Left renal cortex interstitium (tissue), 4 donors: ENCODE measurements at places on chromosomes 1 and 21.

GRCh38 chr1:75115654-75116053 lies 18.5 kb upstream of the LHX8 start:
- DNase-seq = no peak

GRCh38 chr1:162616848-162617247 lies 15.4 kb upstream of the DDR2 start:
- DNase-seq = no peak

- DNase-seq = no peak
Observed at GRCh38 chr1:175537571-175537970, 205.8 kb downstream of the TNR start.

- no peak for DNase-seq
Observed at GRCh38 chr21:15543473-15543872, 186.3 kb upstream of the USP25 start.

DNA sequence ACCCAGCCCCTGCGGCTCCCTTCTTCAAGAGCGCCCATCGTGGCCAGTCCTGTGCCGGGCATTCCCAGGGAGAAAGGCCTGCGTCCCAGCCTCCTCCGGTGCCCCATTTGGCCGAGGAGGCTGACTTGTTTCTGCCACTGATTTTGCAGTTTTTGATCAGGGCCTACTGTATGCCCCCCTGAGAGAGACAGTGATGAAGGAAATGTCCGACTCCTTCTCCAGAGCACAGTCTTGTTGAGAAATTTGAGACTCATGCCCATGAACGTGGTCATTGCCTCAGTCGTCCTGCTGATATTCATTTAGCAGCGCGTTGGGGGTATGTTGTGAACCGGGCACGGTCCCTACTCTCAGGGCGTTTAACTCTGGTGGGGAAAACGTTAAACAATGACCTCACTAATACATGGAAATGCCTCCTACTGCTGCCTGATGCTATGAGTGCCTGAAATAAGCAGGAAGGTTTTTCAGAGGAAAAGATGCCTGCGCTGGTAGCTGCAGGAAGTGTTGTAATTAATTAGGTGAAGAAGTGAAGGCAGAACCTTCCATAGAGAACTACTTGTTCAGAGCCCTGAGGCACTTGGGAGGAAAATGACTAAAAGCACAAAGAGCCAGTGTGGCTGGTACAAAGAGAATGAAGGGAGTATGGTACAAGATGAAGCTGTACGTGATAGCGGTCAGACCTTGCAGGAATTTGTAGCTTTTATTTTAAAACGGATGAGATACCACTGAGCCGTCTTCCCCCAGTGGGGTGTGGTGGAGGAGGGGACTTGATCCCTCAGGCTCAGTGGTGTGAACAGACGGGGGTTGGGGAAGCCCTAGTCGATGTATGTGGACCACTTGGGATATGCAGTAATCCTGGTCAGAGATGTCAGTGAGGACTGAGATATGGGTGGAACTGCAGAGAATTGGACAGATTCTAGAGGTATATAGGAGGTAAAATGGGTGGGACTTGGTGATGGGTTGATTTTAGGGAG lies 730 bp downstream of the ZCCHC17 start:
- peak; percentile 20 for DNase-seq

DNA sequence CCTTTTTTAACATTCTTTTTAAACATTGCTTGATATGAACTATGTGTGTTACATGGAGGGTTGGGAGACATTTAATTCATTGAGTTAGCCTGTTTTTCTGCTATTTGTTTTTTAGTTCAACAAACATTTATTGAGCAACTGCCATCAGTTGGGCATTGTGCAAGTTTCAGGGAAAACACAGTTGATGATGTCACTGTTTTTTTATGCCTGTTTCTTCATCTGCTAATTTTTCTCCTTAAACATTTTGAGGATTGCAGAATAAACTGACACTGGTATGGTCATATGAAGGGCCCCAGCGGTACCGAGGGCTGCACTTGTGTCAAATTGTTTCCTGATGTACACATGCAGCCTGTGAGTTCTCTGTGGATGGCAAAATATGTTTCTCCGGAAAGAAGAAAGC lies 253.0 kb downstream of the FGGY start:
- no peak for DNase-seq

DNA sequence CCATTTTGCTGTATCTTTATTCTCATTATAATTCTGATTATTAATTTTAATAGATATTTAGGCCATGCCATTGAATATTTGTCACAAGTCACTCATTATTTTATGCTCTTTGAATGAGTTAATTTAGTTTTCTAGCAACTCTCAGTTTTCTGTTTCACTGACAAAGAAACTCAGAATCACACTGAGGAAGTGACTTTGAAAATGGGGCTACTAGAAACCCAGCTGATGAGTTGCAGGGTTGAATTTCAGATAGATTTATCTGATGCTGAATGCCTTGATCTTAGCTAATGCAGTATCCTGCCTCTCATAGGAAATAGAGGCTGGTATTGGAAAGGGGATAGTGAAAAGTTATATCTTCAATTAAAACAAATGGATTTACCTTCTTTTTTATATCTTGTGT lies 67.4 kb upstream of the PLA2G4A start:
- no peak for DNase-seq

- no peak for DNase-seq
Observed at GRCh38 chr1:165842023-165842670, 14.7 kb downstream of the UCK2 start.

DNA sequence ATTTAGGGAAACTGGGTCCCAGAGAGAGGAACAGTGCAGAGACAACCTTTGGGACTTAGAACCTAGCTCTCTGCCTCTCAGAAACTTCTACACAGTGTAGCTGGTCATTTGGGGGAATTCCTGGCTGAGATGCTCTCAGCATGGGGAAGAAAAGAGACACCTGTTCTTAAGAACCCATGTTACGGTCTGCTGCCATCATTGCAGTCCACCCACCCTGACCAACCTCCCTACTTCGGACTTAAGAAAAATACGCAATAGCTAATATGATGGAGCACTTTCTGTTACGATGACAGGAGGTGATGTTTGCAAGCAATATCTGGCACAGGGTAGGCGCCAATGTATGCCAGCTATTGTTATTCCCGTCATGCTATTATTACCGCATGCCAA lies 177.9 kb downstream of the IGSF21 start:
- DNase-seq = no peak

DNA sequence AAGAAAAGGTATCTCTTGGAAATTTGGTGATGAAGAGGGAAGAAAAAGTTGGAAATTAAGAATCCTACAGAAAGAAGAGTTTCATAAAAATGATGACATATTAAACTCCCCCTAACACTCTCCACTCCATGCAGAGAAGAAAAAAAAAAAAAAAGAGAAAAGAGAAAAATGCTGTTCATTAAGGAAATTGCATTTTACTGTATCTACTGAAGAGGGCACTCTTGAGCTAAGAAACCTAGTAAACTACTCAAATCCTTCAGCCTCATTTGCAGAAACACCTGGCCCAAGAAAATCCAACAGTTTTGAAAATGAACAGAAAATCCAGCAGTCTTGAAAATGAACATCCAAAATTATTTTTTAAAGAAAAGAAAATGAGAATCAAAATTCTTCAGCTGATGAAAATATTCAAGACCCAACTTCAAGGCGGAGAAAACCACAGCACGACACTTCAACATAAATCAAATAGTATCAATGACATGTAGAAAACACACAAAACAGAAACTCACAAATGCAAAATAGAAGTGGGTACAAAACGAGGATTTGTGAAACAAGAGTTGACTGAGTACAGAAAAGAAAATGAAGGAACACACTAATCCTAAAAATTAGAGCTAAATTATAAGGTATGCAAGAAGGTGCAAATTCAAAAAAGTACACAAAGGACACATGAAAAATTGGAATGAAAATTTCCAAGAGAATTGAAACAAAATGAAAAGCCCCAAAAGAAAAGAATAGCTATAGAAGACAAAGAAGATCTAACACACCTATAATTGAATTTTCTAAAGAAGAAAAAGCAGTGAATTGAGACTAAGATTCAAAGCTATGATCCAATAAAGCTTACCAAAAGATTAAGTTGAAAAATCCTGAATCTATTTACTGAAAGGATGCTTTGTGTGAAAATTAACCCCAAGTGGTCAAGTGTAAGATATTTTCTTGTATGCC lies 73.2 kb upstream of the DNAJC6 start:
- no peak for DNase-seq

GRCh38 chr1:161792740-161793139 lies 26.6 kb downstream of the ATF6 start:
- no peak for DNase-seq

GRCh38 chr1:151157067-151157531 lies 650 bp downstream of the TNFAIP8L2 start:
- no peak for DNase-seq

GRCh38 chr21:26365849-26366248 lies 195.3 kb upstream of the APP start:
- no peak for DNase-seq

DNA sequence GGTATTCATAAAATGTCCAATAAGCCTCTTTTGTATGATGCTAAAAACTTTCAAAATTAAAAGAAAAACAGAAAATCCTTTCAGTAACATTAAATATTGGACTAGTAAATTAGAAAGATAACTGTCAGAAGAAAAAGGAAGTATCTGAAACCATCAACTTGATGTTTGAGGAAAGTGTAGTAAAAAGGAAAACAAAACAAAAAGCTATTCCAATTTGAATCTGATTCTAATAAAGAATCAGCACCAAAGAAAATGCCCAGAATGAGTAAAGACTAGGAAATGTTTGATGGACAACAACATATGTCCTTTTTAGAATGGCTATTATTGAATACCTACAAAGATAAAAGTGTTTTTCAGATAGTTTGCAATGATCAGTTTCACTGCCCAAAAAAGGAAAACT lies 79.9 kb upstream of the RBM34 start:
- DNase-seq = no peak

DNA sequence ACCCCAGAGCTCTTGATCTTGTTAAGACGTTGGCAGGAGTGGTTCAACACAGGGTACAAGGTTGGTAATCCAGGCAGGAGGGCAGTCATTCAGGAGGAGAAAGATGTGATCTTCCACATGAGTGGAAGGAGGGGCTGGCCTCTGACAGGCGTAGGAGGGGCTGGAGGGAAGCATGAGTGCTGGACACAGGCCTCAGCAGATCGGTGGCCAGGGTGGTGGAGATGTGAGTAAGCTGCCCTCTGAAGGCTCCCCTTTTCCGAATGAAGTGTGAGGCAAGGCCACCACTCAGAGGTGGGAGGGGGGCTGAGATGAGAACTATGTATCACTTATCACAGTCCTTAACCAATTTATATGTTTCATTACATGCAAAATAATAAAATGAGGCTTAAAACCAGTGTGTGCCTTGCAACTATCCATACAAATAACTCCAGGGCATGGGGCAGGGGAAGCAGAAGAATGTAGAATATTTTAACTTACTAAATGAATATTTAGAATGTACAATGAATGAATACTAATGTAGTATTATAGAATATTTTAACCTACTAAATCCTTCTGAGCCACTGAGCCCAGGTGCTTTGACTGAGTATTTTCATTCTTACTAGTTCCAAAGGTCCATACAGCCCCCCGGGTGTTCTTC lies 103.5 kb upstream of the TLR5 start:
- no peak for DNase-seq

GRCh38 chr1:202625416-202626360 lies 84.6 kb downstream of the SYT2 start:
- DNase-seq = no peak

DNA sequence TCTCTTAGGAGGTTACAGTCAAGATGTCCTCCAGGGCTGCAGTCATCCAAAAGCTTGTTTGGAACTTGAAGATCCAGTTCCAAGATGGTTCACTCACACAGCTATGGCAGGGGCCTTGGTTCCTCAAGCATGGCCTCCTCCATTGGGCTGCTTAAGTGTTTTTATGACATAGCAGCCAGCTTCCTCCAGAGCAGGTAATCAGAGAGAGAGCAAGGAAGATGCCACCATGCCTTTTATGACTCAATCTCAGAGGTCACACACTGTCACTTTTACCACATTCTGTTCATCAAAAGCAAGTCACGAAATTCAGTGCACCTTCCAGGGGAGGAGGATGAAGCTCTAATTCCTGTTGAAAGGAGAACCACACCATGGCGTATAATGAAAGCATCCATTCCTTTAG lies 17.1 kb downstream of the ELAPOR1 start:
- DNase-seq = no peak

GRCh38 chr1:243465081-243465480 lies 209.2 kb downstream of the SDCCAG8 start:
- DNase-seq = no peak

DNA sequence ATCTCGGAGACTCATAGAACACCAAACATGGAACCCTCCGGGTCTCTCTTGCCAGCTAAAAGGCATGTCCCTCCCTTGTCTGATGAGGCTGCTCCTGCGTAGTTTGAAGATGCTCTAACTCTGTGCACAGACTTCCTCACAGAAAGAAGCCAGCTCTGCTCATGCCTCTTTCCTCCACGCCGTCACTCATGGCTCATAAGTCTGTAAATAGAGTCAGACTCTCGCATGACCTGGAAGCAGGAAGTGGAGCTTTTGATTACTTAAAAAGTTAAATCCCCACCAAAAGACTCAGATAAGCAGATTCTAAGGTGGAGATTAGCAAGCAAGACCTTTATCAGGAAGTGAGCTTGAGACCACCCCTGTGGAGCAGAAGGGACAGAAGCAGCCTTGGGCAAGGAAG lies 171.6 kb downstream of the TRIM33 start:
- no peak for DNase-seq

GRCh38 chr1:212791676-212792395 lies at the start of the genes NSL1 and TATDN3:
Gene NSL1 (minus strand): TSS chr1:212791777. CDS start chr1:212791763, 14 bp downstream.
Gene TATDN3 (plus strand): TSS chr1:212791894. CDS start chr1:212791922, 28 bp downstream.
- DNase-seq = peak; percentile 94

DNA sequence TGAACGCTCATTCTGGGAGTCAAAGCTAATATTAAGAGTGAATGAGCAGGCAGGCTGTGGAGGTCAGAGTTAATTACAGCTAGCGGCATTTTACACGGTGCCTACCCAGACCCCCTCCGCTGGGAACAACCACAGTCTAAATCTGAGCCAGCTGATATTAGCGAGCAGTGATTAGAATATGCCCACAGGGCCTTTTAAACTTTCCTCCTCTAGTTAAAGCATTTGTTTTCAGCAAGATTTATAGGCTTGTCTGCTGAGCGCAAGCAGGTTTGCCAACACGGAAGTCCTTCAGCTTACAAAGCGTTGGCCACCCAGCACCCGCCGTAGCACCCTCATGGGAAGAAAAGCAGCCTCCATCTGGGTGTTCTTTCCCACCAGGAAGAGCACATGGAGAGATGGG lies 72.1 kb downstream of the LMX1A start:
- DNase-seq = no peak

DNA sequence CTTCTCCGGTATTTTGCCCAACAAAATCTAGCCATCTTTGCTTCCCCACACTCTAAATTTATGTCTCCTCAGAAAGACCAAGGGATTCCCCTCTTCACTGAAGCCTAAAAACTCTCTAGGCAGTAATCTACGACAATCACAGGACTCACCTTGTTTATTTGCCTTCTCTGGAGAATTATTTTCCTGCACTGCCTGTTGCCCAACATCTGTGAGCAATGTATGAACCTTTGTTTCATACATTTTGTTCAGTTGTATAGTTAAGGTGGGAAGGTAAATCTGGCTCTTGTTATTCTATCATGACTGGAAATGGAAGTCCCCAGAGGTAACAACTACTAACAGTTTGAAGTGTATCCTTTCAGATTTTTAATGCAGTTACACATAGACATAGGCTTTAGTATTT lies 2.2 kb downstream of the COPA start:
- DNase-seq = no peak

GRCh38 chr1:118185084-118185832 lies at the start of gene SPAG17:
Gene SPAG17 (minus strand): TSS chr1:118185228. CDS start chr1:118185157, 71 bp downstream.
- peak; percentile 84 for DNase-seq
